ENCODE measurements at places on chromosomes 1 and 21. TPM values are rescaled to one million over a fixed set of nuclear protein-coding genes. Genes with fewer than 3 reads are reported as not detected.

BCAN gene
- 0.05 TPM for total RNA-seq

RIMKLA gene
- total RNA-seq: 10.2 TPM

- H3K27me3 ChIP-seq: no peaks in the 10 kb centered on the region
- no peak overlapping the region for H3K4me3 ChIP-seq
- H3K27ac ChIP-seq: no peak overlapping the region
- no peaks in the 10 kb centered on the region for H3K4me1 ChIP-seq
Measured at GRCh38 chr1:187844313-187844712, 1015.6 kb downstream of the PLA2G4A start.

GRCh38 chr1:245599371-245600174 lies 444.8 kb downstream of the KIF26B start:
- H3K27me3 ChIP-seq: peaks cover 27% of the 10 kb centered on the region
- no peaks in the 10 kb centered on the region for H3K36me3 ChIP-seq
- peak overlapping the region; percentile 58 for H3K27ac ChIP-seq
- H3K4me1 ChIP-seq: peaks cover 19% of the 10 kb centered on the region
- no peak for DNase-seq
- H3K4me3 ChIP-seq: peak overlapping the region; percentile 38

Measured in left ventricle myocardium inferior (tissue), 1 donor.